GM23248 (cell line): ENCODE measurements at places on chromosomes 12 and 14. TPM values are rescaled to one million over a fixed set of nuclear protein-coding genes. Genes with fewer than 3 reads are reported as not detected.

GRCh38 chr14:33686218-33686617, 264.7 kb downstream of the EGLN3 start:
- DNase-seq: peak; percentile 66

DNA sequence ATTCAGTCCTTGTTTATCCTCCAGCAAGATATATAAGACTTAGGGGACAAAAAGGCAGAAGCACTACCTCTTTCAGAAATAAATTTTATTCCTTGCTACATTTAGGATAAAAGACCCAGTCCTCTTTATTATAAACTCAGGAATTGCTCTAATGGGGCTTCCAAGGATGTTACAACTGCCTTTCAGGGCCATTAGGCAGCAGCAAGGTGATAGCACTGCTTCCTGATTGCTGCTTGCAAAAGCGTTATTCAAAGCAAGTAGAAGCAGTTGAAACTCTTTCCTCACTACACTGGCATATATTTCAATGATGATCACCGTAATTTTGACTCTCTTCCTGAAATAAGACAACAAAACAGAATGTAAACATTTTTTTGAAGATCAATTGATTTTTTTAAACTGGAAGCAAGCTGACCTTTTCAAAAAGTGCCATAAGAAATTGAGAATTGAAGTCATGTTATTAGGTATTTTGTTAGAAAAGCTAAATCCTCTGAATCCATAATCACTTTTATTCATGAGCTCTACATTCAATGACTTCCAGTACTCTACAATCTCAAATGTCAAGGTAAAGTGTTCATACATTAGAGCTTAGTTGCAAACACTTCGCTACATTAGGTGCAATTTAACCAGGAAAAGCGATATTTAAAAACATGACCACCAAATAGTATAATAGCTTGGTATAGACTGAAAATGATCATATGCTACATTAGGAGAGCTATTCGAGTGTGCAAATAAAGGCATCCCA, 233.4 kb upstream of the SYT10 start:
- no peak for DNase-seq

DNA sequence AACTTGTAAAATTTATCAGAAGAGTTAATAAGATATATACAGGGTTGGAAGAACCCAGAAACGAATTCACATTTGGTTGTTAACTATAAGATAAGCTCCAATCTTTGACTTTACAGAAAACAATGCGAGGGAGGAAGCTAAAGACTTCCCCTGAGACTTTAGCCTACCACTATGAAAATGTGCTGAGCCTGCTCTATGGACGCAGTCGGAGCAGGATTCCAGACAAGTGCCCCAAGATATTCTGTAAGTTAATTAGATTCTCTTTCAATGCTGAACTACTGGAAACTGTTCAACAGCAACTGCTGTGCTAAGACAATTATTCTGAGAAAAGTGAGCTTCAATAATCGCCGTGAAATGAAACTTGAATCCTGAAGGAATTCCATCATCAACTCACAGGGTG, 8.3 kb upstream of the LRRC10 start:
- no peak for DNase-seq

TRHDE gene
- 1.4 and 1.5 TPM in 2 replicates for polyA plus RNA-seq

GRCh38 chr12:18332173-18332572, 70.9 kb downstream of the PIK3C2G start:
- DNase-seq: peak; percentile 24

- no peak for DNase-seq
These were observed 263.2 kb downstream of the RAD51B start for GRCh38 chr14:68082698-68083291.

GRCh38 chr14:95382747-95383146, 63.0 kb upstream of the CLMN start:
- no peak for DNase-seq

- no peak for DNase-seq
These were observed 68.2 kb upstream of the MDM1 start for GRCh38 chr12:68400226-68400829.

GRCh38 chr14:34398024-34398423, 64.0 kb downstream of the SPTSSA start:
- peak; percentile 7 for DNase-seq
